Bronchial smooth muscle cell (primary cell): ENCODE measurements at places on chromosomes 6 and 20. TPM values are rescaled to one million over a fixed set of nuclear protein-coding genes. Genes with fewer than 3 reads are reported as not detected.

Gene MCHR2
- not detected in 2 replicates for total RNA-seq

Gene TMEM200A
- 26.3 and 31.3 TPM in 2 replicates for total RNA-seq

Gene MMP24
- total RNA-seq: 0.09 and 0.47 TPM in 2 replicates

Gene GZF1
- 19.9 and 46.9 TPM in 2 replicates for total RNA-seq

Gene SLC22A2
- not detected in 2 replicates for total RNA-seq

Gene KCNK5
- total RNA-seq: not detected in 2 replicates
